Stimulated activated CD4-positive, alpha-beta T cell treated with anti-CD3 and anti-CD28 coated beads, Interleukin-4, amount 100 ng/mL, for 48 hours (primary cell): ENCODE measurements at places on chromosomes 4 and X.

DNA sequence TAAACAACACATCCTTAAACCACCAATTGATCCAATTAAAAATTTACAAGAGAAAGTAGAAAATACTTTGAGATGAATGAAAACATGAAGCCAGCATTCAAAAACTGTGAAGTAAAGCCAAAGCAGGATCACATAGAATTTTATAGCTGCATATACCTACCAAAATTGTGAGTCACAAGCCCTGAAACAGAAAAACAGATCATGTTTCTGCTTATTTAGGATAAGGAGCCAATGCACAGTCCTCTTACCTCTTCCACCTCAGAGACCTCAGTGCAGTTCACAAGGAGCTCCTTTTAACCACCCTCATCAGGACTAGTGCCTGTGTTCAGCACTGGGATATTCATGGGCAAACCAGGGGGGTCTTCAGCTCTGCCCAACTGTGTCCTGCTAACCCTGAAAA lies 386.7 kb downstream of the TECRL start:
- no peak for DNase-seq

DNA sequence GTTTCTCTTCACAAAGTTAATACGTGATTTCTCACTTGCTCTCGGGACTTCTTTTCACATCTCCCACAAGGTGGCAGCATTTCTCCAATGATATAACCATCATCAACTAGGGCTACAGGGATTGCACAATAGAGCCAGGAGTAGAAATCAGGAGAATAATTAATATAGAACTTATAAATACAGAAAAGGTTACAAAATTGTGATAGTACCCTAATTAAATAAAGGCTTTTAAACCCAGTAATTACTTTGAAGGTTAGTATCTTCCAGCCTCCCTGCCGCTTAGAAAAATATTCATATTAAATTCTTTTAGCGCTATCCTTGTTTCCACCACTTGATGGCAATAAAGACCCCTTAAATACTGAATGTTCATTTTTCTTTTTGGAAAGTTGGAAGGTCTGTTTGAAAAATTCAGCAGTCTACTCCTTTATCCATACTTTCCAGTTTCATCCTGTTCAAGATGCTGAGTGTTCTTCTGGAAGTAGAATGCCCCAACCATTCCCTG lies 65.8 kb downstream of the RASGEF1B start:
- no peak for DNase-seq

- no peak for DNase-seq
Observed at GRCh38 chr4:128357286-128357685, 69.7 kb upstream of the PGRMC2 start.

DNA sequence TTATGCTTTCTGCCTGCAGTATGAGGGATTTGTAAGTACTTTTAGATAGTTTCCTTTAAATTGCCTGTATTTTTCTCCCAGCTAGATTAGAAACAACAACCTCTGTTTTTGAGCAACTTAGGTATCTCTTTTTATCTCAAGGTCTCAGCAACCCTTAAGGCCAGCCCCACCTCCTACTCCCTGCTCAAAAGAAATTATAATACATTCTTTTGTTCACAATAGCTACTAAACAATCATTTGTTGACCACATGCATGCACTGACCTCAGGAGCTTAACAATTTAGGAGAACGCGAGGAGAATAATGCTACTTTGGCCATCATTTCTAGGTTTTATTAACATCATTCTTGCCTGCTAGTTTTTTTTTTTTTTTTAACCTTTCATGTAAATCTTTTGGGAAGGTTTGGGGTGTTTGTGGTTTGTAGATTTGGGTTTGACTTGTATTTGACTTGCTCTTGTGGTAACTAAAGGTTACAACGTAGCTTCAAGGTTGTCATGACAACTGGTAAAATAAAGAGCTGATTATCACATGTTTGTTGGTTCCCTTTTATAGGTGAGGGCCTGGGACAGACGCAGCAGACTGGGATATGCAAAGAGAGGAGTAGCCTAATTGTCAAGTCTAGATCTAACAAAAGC lies 145.4 kb upstream of the PLAC1 start:
- DNase-seq = no peak

DNA sequence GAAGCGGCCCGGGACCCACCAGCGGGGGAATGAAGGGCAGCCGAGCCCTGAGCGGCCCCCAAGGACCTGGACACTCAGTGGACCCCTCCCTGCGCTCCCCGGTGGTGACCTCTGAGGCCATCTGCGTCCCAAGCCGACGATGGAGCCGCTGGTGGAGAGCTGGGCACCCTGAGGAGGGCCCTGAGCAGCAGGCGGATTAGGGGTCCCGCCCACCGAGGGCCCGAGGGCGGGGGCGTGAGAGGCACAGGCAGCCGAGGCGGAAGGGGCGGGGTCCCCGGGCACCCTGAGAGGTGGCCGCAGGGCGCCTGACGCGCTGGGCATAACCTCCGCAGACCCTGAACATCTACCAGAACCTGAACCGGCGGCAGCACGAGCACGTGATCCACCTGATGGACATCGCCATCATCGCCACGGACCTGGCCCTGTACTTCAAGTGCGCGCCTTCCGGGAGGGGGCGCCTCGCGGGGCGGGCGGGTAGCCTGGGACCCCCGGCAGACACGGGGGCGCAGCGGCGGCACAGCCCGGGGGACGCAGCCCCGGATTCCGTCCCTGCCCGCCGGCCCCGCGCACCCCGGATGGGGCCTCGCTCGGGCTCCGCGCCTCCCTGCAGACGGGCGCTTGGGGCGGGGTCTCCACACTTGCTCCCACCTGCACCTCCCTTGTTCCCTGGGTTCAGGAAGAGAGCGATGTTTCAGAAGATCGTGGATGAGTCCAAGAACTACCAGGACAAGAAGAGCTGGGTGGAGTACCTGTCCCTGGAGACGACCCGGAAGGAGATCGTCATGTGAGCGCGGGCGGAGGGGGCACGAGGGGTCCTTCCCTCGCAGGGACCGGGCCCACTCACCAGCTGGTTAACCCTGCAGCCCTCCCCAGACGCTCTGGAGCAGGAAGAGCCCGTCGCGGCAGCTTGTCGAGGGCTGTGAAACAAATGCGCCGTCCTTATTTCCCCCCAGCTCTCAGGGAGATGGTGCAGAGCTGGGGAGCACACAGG lies 10.3 kb downstream of the ATP5ME start:
- DNase-seq = peak; percentile 66
